Activated T-helper 1 cell treated with anti-CD3 and anti-CD28 coated beads, Interleukin-12 subunit alpha, Interleukin-12 subunit beta, Interleukin-2, Interleukin-4 antibody, amounts not matched to agents 30 ng/mL and 10 ng/mL and 1 ng/mL, durations not matched to agents 14 hours and 24 hours and 36 hours (primary cell): ENCODE measurements at places on chromosomes 16 and 17. TPM values are rescaled to one million over a fixed set of nuclear protein-coding genes. Genes with fewer than 3 reads are reported as not detected.

GRCh38 chr17:948284-948852, 31.2 kb downstream of the NXN start:
- DNase-seq: no peak

DNA sequence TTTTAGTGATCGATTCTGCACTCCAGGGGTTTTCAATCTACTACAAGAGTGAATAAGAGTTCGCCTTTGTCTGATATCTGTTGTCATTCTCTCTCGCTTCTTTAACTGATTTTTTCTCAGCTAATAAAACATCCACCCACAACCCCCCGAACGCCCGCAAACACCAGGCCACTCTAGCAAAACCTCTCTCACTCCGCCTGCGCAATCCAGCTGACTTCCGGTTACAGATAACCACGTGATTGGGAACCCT, 338 bp upstream of the RPL19 start:
- peak; percentile 84 for DNase-seq

GRCh38 chr17:48310748-48311213, 119.2 kb downstream of the SKAP1 start:
- DNase-seq: no peak

- DNase-seq: no peak
Observed at GRCh38 chr16:49022351-49022963, 259.2 kb downstream of the CBLN1 start.

DNA sequence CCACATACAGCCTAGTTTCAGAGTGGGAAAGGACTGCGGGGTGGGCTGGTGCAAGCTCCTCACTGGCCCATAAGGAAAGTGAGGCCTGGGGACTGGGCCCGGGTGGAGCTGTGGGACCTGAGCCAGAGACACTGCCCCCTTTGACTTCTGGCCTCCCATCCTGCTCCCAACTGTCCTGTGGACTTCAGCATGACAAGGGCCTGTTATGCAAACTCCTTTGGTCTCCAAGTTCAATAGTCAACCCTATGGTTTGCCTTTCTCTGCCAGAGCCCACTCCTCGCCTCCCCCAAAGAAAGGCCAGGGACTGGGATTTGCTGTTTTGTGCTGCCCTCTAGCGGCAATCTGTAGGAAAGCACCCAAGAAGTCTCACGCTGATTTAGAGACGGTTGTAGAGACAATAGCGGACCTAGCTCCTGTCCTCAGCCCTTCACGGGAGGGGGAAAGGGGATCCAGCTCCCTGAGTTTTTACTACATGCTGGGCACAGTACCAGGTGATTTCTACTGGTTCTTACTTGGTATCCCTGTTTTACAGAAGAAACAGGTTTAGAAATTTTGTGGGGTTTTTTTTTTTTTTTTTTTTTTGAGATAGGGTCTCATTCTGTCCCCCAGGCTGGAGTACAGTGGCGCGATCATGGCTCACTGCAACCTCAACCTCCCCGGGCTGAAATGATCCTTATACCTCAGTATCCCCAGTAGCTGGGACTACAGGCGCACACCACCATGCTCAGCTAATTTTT, 1.2 kb upstream of the TLCD3B start:
- peak; percentile 61 for DNase-seq

DNA sequence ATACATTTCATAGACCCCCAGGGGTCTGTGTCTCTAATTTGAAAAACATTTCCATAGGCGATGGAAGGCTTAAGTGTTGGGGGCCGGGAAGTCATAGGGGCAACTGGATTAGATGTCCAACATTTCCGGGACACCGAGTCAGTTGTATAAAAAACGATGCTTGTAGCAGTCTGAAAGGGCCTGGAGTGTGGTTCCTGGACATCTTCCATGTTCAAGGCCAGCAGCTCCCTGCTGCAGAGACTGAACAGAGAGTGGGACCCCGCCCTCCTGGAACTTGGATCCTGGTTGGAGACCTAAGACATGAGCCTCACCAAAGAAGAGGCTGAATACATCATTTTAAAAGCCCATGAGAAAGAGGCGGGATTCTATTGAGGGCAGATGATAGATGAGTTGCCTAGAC, 82.0 kb upstream of the ZNF423 start:
- DNase-seq: no peak

GRCh38 chr16:17333229-17333628, 137.5 kb downstream of the XYLT1 start:
- DNase-seq: no peak

DNA sequence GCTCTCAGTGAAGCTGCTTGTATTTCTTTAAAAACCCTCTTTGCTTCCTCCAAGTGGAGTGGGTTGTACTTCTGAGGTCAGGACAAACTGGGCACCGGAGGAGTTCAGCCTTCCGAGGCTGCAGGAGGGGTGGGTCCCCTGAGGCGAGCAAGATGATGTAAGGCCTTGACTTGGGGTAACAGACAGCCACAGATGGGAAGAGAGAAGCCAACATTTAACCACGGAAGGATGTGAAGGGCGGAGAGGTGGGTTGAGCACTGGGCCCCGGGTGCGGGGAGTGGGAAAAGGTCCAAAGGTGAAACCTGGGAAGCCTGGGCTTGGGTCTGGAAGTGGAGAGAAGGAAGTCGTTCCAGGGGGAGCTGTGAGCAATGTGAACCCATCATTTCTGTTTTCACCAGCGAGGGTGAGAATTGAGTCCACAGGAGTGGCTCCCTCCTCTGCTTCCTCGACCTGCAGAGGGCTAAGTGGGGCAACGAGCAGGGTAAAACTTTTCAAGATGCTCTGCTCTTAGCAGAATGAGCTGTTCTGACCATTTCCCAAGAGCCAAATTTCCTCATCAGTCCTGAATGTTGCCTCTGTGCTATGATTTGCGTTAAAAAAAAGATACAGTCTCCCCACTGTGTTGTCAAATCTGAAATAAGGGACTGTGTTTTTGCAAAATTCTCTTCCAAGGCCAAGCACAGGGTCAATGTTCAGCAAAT, 137.7 kb upstream of the CRHR1 start:
- no peak for DNase-seq

GRCh38 chr17:15947976-15948752, 3.2 kb downstream of the ADORA2B start:
- DNase-seq: no peak

GRCh38 chr16:86052926-86053325, 154.0 kb downstream of the IRF8 start:
- DNase-seq: no peak

GRCh38 chr17:19407601-19408345, 3.3 kb upstream of the RNF112 start:
- no peak for DNase-seq

GRCh38 chr17:18017958-18018357, 21.0 kb downstream of the ATPAF2 start:
- DNase-seq: no peak

- no peak for DNase-seq
Observed at GRCh38 chr16:75486676-75487313, 8.4 kb downstream of the CHST6 start.

DNA sequence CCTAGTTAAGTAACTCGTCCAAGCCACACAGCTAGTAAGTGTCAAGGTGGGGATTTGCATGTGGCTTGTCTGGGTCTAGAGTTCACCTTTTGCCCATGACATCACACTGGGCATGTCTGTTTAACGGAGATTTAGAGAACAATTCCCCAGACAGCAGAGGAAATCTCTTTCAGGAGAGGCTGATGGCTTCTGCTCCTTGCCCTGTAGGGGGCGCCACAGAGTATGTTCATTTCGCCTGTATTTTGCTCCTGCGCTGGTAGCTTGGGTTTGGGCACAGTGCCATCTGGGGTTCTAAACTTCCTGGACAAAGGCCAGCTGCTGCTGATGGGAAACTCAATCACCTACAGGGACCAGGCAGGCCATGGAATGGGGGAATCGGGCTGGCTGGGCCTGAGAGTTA, 20.4 kb downstream of the OTOA start:
- DNase-seq: no peak

DNA sequence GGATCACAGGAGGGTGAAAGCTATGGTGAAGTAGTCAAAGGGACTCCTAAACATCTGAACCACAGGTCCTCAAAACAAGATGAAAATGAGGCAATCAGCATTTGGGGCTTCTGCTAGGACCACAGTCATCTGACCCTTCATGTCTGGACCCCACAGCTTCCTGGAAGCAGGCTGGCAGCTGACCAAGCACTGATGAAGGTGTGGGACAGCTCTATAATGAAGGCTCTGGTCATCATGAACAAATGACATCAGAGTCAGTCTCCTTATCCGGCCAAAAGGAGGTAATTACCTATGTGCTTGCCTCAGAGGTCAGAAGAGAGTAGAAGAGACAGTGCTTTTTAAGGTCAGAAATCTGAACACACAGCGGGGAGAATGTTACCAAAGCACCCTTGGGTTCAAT, 101.2 kb upstream of the GNAO1 start:
- no peak for DNase-seq

- DNase-seq: no peak
Observed at GRCh38 chr16:79301051-79301450, 299.5 kb downstream of the MAF start.

Gene KRT12
- total RNA-seq: not detected in 2 replicates

Gene EDC4
- total RNA-seq: 115 and 128 TPM in 2 replicates

Gene SDK2
- 0.27 and 0.44 TPM in 2 replicates for total RNA-seq

Gene NPIPA5
- total RNA-seq: 11.0 and 16.5 TPM in 2 replicates

Gene KRTAP2-2
- not detected in 2 replicates for total RNA-seq

Gene KRT27
- not detected in 2 replicates for total RNA-seq
